ENCODE measurements at places on chromosomes 5 and 9.

DNA sequence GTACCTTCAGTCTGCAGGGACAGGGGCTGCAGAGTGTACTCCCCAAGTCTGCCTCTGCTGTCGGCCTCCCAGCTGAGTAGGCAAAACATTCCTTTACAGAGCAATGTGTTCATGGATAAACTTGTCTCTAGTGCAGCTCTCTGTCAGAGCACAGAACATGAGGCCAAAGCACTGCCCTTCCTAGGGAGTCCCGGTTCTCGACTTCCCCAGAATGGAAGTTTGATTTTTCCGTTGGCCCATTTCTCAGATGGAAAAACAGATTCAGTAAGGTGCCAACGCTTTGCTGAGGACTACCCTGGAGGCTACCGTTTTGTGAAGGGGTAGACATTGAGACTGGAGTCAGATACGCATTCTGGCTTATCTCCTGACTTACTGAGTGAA lies 422 bp upstream of the TRIM32 start:
- no peak for DNase-seq

DNA sequence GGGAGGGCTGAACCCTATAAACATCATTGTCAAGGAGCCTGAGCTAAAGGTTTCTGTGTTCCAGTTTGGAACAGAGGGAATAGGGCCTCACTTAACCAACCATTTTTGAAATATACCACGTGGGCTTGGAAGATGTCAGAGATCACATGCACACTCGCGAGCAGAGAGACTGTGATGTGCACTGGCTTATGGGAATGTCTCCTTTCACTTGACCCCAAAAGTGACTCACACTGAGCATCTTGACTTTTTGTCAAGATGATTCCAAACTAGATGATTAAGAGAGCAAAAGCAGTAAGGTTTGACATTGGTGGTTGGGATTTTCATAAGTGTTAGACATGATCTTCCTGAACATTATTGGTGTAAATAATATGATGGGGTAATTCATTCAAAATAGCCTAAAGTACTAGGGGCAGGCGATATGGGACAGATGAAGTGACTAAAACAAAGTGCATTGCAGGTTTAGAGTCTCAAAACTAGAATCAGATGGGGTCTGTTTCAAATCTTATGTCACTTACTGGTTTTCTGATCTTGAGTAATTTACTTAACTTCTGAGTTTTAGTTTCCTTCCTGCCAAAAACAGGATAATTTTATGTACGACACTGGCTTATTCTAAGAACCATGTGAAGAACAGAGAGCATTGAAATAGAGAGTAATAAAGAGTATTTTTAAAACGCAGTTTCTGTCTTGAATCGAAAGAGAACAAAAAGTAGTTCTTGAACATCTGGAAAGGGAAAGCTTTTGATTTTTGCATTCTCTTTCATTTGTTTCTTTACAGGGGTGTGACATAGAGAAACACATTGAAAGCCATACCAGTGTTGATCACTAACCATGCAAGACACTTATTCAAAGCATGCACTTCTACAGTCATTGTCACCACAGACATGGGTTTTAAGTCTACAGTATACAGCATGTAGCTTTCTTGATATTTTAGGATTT lies 383.0 kb downstream of the DIRAS2 start:
- no peak for DNase-seq

- no peak for DNase-seq
These were observed 127.4 kb downstream of the COL23A1 start for GRCh38 chr5:178462816-178463215.

DNA sequence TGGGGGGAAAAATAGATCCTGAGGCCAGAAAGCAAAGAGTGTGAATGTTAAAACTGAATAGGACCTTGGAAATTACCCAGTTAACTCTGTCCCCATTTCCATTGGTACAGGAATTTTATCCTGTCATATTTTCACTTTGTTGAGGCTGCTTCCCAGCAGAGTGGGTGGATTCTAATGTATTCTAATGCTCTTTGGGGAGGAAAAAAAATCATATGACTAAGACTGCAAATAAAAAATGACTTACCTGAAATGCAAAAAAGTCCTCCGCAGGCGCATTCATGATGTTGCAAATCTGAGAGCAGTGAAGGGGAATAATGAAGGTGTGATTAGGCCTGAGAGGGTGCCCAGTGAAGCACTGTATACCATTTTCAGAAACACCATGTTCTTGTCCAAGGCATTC lies 41.2 kb downstream of the PDE6A start:
- DNase-seq: no peak

- DNase-seq: no peak
These were observed 3.9 kb downstream of the KIF20A start for GRCh38 chr5:138182808-138183207.

DNA sequence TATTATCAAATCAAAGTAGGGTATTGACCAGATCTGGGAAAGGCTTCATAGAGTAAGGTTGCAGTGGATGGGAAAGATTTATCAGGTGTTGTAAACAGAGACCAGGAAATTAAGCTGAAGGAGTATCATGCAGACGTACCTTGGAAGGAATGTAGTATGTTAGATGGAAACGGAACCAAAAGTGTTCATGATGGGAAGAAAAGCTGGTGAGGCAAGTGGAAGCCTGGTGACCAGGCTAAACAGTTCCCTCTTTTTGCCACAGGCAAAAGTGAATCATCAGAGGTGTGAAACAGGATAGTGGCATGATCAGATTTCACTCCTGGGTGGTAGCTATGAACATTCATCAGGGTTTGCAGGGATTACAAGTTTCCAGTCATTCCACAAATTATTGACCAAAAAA lies 780.1 kb upstream of the DMAC1 start:
- DNase-seq: no peak

DNA sequence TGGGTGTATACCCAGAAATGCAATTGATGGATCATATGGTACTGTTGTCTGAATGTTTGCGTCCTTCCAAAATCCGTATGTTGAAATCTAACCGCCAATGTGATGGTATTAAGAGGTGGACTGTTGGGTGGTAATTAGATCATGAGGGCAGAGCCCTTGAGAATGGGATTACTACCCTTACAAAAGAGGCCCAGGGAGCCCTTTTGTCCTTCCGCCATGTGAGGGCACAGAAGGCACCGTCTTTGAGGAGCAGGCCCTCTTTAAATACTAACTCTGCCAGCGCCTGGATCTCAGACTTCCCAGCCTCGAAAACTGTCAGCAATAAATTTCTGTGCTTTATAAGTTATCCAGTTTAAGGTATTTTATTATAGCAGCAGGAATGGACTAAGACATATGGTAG lies 156.0 kb upstream of the OTULINL start:
- DNase-seq: no peak

GRCh38 chr9:32382565-32383320 lies 1.7 kb upstream of the ACO1 start:
- DNase-seq: no peak

DNA sequence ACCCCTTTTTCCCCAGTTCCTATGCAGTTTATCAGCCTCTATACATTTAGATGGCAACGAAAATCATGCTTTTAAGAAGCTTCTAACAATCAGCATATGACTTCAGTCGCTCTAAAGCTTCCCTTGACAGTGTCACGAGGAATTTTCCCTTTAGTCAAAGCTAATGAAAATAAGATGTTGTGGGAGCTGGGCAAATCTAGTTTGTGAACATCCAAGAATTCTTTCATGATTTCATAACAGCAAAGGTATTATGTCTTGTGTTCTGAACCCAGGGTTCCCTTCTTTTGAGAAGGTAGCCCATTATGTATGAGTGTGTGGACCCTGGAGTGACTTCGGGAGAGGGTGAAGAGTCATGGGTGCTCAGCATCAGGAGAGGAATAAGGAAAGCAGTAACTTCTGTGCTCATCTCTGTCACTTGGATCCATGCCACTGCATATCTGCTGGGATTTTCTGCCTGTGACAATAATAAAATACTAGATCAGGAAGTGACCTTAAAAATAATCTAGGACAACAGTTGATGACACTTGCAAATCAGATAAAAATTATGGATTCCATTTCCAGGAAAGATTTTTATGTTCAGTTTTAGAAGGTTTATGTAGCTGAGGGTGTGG lies 102.4 kb downstream of the PCSK1 start:
- no peak for DNase-seq

DNA sequence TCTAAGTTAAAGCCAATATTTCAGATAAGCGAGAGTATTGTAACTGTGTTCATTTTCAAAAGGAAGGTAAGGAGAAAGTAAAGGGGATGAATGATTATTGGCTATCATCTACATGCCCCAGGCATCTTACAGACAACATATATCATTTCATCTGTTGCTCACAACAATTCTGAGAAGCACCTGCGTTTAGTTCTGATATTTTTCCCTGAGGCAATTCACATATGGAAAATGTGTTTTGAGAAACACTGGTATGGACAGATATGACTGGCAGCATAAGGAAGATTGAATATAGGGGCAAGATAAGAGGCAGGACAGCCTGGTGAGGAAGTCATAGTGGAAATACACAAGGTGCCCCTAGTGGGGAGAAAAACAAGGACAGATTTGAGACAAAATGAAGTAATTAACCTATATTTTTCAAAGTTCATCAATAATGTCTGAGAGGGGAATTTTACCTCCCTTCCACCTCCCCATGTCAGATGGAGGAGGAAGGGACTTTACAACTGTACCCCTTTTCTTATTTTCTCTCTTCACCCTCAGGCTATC lies 87.7 kb upstream of the TRIM32 start:
- DNase-seq: no peak

- no peak for DNase-seq
These were observed 24.0 kb downstream of the GALNT10 start for GRCh38 chr5:154214371-154215106.

GRCh38 chr5:180632768-180633167 lies 16.6 kb downstream of the FLT4 start:
- DNase-seq: no peak

Measured in stimulated activated CD8-positive, alpha-beta memory T cell treated with anti-CD3 and anti-CD28 coated beads, Interleukin-4, amount 100 ng/mL, for 1 hour (primary cell).